ENCODE measurements at places on chromosomes 6 and 20. TPM values are rescaled to one million over a fixed set of nuclear protein-coding genes. Genes with fewer than 3 reads are reported as not detected.

Gene PROKR2
- total RNA-seq, result not detected

DNA sequence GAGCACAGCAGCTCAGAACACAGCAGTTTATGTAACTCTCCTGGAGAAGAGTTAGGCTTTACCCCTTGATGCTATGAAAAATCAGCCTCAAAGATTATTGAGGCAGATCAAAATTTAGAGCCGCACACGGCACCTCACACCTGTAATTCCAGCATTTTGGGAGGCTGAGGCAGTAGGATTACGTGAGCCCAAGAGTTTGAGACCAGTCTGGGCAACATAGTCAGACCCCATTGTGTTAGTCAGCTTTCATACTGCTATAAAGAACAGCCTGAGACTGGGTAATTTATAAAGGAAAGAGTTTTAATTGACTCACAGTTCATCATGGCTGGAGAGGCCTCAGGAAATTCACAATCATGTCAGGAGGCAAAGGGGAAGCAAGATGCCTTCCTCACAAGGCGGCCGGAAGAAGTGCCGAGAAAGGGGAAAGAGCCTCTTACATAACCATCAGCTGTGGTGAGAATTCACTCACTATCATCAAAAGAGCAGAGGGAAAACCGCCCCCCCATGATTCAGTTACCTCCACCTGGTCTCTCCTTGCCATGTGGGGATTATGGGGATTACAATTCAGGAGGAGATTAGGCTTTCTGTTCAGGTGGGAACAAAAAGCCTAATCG, 87.7 kb downstream of the SGK1 start:
- no peak for DNase-seq

- DNase-seq, result no peak
Measured at GRCh38 chr20:54623991-54624569, 148.7 kb downstream of the DOK5 start.

Gene HLA-DQB1
- 2.1 TPM for total RNA-seq

Measured in HCT116 (cell line).